ENCODE measurements at places on chromosomes 4 and X.

GRCh38 chrX:72634331-72634730 lies 61.7 kb upstream of the HDAC8 start:
- no peak for DNase-seq

DNA sequence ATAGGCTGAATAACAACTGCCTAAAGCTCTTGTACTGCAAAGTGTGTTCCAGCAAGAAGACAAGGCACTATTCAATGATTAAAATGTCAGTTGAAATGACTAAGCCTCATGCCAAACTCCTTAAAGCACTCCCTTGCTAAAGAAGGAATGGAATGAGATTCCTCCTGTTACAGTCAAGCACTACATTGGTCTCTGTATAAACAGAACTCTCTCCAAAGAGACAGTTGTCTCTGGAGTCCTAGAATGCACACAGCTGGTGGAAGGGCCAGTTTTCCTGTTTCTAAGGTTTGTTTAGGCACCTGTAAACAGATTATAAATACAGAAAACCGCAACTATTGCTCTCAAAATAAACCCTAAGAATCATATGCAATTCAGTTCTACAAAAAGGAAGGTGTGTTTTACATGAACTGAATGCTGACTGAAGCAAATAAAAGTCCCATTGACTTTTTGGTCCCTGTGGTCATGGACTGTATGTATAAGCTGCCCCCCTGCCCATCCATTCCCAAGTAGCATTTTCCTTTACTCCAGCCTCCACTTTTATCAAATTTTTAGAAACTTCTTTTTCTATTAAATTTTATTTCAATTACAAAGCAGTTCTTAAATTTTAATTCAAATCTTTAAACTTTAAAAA lies 47.0 kb downstream of the FAT1 start:
- DNase-seq: no peak

DNA sequence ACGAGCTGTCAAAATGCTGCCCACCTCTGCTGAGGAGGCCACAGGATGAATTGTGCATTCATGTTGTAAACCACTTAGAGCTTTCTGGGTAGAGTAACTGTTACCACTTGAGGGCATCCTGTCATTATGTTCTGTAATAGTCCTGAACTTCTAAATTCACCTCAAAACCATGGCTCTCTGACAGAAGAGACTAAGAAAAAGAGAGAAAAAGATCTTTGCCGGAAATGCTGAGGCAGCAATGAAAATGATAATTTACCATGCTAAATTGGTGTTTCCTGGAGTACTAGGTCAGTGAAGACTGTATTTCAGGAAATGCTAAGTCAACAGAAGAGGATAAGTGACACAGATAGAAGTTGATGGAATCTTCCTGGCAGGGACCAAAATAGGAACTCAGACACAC lies 942.3 kb upstream of the SLIT2 start:
- peak; percentile 41 for DNase-seq

DNA sequence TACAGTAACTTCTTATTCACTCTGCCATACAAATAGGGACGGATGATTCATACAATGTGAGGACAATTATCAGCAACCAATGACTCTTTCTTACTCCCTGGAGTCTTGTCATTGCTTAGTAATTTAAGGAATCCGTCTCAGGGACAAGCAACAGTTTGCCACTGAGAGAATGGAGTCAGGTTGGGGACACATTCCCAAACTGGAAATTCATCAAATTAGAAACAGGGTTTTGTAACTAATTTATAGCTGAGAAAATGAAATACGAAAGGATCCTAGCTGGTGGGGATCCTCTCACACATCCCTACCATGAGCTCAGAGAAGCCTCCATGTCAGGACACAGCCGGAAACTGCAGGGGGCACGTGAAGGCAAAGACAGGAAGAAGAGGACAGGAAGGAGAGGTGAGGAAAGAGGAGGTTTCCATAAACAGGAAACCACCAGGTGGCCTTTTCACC lies 50.4 kb upstream of the KDR start:
- DNase-seq: no peak

DNA sequence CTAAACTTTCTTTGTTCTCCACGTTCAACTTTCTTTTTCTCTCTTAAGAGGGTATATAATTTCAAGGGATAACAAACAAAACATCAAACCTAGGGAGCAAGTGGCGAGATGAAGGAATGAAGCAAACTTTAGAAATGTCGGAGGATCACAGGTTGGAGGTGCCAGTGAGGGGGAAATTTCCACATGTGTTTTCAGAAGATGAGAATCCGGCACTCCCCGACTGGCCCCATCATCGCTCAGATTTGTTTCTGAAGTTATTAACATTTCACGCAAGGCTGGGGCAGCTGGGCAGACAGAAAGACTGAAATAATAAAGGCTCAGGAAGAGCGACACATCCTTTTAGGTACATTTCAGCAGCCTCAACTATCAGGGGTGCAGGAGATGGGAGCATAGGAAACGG lies 134.9 kb downstream of the SMIM20 start:
- no peak for DNase-seq

DNA sequence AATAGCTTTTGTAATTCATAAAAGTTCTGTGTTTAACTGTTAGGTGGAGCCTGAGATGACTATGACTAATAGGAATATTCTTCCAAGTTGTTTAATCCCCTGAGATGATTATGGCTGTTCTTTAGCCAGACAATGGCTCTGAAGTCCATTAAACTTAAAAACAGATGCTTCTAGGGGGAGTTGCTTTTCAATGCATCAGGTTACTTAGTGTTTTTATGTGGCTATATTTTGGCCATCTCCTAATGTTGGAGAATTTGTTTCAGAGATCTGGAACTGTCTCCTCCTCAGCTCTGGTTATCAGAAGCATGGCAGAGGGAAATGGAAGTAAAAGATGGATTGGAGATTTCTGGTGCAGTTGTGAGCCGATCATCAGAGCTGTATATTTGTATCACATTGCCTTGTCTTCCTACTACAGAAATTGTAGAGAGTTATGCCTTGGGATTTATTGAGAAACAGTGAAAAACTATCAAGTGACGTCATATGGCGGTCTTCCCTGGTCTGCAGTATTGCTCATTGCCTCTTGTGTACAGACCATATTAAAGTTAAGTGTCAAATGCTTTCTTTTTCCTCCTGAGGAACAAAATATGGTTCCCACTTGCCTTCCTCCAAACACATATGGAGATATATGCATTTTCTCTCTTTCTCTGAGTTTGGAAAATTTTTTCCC lies 29.8 kb downstream of the SGMS2 start:
- DNase-seq: no peak

- DNase-seq: peak; percentile 66
These were observed 230.2 kb upstream of the STK26 start for GRCh38 chrX:131792789-131793462.

DNA sequence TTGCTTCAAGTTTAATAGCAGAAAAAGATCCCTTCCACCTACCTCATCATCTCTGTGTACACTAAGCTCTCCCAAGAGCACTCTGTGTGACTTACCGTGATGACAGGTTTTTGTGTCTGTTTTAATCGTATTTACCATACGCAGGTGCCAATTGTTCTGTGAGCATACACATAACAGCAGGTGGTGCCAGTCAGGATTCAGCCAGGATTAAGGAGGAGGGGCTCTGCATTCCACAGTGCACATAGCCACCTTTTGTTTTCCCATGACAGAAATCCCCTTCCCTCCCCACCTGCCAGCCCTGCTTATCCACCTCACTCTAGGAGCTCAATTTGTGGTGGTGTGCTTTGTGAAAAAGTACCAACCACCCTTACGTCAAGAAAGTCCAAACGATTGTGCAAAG lies 14.8 kb downstream of the ANK2 start:
- DNase-seq: peak; percentile 97

GRCh38 chr4:79502081-79502480 lies 94.1 kb upstream of the GK2 start:
- DNase-seq: no peak

- DNase-seq: no peak
These were observed 51.8 kb downstream of the RAI2 start for GRCh38 chrX:17809273-17809672.

DNA sequence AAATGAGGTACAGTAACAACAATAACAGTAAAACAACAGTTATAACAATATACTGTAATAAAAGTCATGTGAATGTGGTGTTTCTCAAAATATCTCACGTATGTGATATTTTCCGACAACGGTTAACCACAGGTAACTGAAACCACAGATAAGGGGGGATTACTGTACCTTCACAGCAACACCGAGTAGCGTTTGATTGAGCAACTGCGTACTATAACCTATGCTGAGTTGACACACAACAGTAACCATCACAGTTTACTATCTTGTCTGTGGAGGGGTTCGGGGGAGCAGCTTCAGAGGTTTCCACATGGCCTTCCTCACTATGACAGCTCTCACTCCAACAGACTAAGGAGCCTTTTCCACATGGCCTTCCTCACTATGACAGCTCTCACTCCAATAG lies 13.4 kb downstream of the RBMX2 start:
- no peak for DNase-seq

Data from NCI-H2081 (cell line).